ENCODE measurements at places on chromosomes 11 and 22. TPM values are rescaled to one million over a fixed set of nuclear protein-coding genes. Genes with fewer than 3 reads are reported as not detected.

Gene RFPL1
- polyA plus RNA-seq: not detected

Gene RTN4RL2
- 1.3 TPM for polyA plus RNA-seq

- no peak for DNase-seq
Measured at GRCh38 chr22:46922037-46922436, 159.6 kb downstream of the TBC1D22A start.

GRCh38 chr11:123356539-123356938 lies 73.5 kb upstream of the GRAMD1B start:
- DNase-seq: no peak

- no peak for DNase-seq
Measured at GRCh38 chr11:86932924-86933875, 22.0 kb downstream of the FZD4 start.

Gene OR8D4
- not detected for polyA plus RNA-seq

DNA sequence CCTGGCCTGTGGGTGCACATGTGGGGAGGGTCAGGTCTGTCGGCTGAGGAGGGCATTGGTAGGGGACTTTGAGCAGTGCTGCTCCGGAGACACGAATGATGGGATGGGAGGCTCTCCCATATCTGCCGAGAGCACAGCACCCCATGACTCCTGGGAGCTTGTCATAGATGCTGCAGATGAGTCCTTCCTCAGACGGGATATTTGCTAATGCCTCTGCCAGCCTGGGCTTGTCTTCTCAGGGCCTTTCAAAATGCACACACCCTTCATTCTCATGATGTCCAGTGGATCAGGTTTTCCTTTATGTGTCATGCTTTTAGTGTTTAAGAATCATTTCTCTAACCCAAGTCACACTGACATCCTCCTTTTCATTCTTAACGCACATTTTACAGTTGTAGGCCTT lies 8.1 kb upstream of the RNH1 start:
- DNase-seq: no peak

DNA sequence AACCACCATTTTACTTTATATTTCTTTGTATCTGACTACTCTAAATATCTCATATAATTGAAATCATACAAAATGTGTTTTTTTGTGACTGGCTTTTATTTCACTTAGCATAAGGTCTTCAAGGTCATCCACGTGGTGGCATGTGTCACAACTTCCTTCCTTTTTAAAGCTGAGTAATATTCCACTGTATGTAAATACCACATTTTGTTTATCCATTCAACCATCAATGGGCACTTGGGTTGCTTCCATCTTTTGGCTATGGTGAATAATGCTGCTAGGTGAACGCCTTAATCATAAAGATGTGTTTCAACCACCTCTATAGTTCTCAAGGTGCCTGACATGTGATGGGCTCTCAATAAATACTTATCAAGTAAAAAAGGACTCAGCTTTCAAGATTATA lies 15.5 kb downstream of the RAB30 start:
- no peak for DNase-seq

Gene PTPRCAP
- polyA plus RNA-seq: 3.1 TPM

All from heart right ventricle (tissue), 16 donors.